ENCODE measurements at places on chromosomes 16 and 17.

DNA sequence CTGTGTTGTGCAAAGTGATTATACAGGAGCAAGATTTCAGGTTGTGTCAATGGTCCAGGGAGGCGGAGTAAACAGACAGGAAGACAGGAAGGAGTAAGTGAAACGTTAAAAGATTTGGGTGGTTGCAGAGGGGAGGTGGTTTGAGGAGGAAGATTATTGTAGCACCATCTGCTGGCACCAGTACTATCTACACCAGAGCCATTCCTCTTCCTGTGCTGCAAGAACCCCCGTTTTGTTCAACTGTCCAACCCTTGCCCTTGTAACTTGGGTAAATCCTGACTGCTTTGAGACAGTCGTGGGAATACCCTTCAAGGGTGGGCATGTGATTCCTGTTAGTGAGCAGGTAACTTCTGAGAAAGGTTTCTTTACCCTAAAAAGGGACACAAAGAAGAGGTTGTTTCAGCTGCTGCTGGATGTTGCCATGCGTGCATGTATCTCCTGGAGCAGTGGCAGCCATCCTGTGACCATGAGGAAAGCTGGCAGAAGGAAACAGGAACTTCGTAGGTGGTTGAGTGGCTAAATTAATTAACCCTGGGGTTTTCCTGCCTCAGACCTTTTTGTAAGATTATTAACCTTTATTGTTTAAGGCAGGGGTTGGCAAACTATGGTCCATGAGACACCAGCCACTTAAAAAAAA lies 124.1 kb downstream of the PRKCA start:
- DNase-seq = peak; percentile 45

GRCh38 chr17:72122010-72122764 lies 1.4 kb downstream of the SOX9 start:
- no peak for DNase-seq

GRCh38 chr16:69443927-69444631 lies 19.7 kb downstream of the CYB5B start:
- DNase-seq = no peak

- no peak for DNase-seq
Observed at GRCh38 chr17:20206591-20206990, 197.4 kb downstream of the SPECC1 start.

- no peak for DNase-seq
Observed at GRCh38 chr17:49746791-49747490, 17.0 kb downstream of the FAM117A start.

GRCh38 chr17:54901230-54901822 lies 674 bp downstream of the TOM1L1 start:
- no peak for DNase-seq

DNA sequence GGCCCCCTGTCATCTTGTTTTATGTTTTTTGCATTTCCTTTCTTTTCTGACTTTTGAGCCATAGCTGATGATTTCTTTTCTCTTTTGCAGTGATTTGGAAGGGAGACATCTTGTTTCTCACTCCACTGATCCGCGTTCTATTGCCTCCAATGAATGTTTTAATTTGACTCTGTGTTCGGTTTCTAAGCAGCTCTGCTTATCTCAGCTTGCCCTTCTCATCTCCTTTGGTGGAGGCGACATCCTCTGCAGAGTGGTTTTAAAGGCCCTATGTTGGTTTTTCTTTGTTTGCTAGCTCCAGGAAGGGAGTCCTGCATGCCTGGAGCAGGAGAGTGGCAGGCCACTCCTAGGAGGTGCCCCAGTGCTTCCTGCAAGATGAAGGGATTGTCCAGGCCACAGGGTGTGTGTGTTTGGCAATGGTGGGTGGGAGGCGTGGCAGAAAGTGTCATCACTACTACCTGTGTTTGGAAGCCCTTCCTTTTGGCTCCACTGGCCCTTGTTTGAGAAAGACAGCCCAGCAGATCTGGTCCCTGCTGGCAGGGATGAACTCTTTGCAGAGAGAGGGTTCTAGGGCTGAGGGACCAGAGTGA lies 13.6 kb downstream of the SMPD3 start:
- no peak for DNase-seq

- DNase-seq = peak; percentile 34
Observed at GRCh38 chr17:8481089-8481488, 45.4 kb downstream of the NDEL1 start.
